Neural progenitor cell (in vitro differentiated cells): ENCODE measurements at places on chromosomes 5 and 9. TPM values are rescaled to one million over a fixed set of nuclear protein-coding genes. Genes with fewer than 3 reads are reported as not detected.

CCDC183 gene
- total RNA-seq = 0.84 and 2.1 TPM in 2 replicates

SLC36A3 gene
- not detected in 2 replicates for total RNA-seq

PCDHA9 gene
- 2.0 TPM in 2 replicates for total RNA-seq

OR4F3 gene
- total RNA-seq = not detected in 2 replicates

STING1 gene
- 0.07 and 0.19 TPM in 2 replicates for total RNA-seq

COL23A1 gene
- 1.3 TPM in 1 of 2 replicates, not detected in the other for total RNA-seq

ABCA1 gene
- total RNA-seq = 28.2 and 32.4 TPM in 2 replicates
